Stimulated activated CD4-positive, alpha-beta T cell treated with anti-CD3 and anti-CD28 coated beads, TNF-alpha, amount 100 ng/mL, for 48 hours (primary cell): ENCODE measurements at places on chromosomes 4 and X.

DNA sequence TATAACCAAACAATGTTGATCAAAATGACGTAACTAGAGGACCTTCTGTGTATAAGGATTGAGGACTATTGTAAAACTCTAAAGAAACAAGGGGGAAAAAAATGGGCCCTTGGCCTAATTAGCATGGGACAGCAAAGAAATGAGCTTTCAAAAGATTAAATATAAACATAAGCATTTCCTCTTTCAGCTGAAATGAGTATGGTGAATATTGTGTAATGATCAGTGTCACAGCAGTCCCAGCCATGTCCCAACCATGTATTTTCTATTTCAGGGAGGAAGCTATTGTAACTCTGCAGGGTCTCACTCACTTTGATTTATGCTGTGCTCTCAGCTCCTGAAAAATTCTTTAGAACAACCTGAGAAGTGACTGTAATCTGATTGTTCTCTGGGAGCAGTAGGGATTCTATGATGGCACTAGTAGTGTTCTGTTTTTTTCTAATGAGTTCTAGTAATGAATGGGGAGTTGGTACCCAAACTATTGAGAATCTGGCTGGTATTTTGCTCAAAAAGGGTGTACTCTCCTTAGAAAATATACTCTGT is 25.8 kb downstream of the ANXA10 start:
- DNase-seq: no peak

DNA sequence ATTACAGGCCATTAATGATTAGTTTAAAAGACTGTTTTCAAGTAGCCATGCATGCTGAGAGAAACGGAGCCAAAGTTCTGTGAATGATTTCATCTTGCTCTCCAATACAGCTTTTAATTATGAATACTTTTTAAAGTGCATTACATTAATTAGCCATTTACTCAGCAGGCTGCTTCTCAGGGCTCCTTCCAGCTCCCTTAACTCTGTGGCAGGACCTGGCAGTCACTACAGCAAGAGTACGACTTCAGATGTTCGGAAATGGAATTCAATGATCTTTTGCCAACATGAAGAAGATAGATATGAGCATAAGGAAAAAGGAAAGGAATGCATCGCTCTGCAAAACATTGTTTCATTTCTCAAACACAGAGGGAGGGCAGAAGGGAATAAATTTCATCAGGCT is 987.2 kb downstream of the PDHA2 start:
- no peak for DNase-seq

GRCh38 chr4:89099034-89099433 is 12.3 kb upstream of the TIGD2 start:
- DNase-seq: no peak

GRCh38 chr4:121686255-121686654 is 10.5 kb downstream of the ANXA5 start:
- no peak for DNase-seq

DNA sequence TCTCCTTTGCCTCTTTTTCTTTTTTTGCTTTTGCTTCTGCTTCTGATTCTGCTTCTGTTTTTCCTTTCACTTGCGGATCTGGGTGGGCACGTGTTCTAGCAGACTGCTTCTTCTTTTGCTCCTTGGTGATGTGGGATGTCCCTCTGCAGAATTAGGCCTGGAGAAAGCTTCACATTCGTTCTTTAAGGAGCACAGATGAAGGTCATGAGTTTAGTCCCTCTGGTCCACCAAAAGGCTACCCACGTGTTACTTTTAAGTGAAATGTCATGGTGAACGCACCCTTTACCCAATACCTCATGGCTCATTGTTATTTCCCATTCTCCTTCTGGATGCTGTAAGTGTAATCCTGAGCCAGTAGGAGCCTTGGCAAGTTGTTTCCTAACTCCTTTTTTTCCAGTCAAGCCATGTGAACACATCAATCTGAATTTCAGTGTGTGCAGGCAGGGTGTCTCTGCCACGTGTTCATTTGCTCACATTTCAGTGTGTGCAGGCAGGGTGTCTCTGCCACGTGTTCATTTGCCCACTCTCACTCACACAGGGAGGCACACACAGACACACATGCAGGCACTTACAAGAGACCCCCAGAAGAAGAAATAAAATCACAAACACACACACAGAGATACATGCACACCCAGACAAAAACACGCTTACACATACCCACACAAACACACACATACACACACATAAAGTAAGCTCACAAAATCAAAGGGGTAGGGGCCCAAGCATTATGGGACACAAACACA is 36.9 kb downstream of the NBDY start:
- no peak for DNase-seq

DNA sequence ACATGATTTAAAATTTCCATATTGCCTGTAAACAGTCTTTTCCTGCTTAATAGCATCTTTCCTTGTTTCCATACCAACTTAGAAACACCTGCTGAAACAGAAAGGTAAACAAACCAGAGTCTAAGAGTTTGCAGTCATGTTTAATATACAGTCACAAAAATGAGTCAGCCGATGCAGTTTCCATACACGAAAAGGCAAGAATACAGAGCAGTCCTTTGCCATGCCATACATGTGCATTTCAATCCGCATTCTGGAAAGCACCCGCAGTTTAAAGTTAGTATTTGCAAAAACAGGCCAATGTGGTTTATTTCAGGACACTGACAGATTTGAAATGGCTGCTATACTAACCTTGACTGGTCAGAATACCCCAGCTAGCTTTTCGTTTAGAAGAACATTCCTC is 32.1 kb downstream of the ASB5 start:
- DNase-seq: no peak

DNA sequence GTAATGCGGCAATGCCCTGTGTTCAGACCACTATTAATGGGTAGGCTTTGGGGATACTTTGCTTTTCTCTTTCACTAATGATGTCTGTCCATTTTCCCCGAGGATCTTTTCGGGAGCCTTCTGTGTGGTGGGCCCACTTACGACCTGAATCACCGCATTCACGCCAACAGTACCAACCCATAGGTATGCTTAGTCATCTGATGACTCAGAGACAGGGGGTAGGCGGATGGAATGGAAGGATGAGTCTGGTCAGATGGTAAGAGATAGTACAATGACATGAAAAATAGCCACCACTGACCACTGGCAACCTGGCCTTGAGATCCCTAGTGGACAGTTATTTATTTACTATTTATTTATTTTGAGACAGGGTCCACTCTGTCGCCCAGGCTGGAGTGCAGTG is 76.0 kb upstream of the DHRSX start:
- no peak for DNase-seq

DNA sequence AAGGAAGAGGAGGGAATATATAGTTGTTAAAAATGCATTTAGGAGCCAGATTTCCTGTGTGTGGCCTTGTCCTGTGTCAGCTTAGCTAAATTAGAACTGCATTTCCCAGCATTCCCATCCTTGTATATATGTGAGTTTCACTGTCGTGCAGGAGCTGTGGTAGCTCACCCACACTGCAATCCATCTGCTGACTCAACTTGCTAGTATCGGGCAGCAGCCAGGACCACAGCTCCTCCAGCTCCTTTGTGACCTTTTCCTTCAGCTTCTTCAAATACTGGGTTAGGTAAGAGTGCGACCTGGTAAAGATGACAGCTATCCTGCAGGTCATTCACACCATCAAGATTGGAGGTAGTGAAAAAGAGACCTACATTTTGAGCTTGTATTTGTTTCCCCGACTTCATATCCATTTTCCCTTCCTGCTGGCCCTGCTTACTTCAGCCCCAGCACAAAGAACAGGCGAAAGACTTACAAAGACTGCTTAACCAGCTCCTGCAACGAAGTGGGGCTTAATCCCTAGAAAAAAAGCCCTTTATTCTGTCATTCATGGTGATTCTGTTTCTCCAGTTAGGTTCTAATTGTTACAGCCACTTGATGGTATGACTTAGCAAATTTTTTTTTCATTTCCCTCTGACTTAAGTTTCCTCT is 11.4 kb downstream of the ASIC5 start:
- no peak for DNase-seq

- DNase-seq: no peak
Observed at GRCh38 chr4:37540486-37540885, 145.7 kb downstream of the RELL1 start.

DNA sequence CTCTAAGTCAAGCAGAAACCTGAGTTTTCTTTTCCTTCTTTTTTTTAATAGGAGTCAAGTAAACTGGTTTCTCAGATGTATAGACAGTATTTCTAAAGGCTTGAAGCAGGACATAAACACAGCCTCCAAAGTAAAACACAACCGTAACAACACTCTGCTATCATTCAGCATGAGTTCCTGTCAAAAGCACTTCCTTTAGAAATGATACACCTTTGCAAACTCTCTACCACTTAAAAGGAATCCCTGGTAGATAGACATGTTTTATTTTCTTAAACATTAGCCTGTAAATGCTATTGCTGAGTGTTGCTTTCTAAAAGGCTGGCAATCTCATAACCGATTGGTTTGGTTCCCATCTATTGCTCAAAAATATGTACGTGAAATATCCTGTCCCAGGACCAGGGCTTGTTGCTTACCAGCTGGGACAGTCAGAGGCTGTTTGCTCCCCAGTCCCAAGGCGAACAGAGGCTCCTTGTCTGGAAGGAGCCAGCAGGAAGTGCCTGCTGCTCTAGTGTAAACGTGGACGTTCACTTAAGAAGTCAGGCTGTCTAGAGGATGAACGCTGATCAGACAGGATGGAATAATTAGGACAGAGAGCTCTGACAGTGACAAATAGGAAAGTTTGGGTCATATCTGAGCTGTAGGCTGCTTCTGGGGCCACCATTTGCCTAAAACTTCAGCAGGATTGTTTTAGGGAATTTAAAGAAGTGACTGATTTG is 173.9 kb upstream of the KLF3 start:
- DNase-seq: no peak

DNA sequence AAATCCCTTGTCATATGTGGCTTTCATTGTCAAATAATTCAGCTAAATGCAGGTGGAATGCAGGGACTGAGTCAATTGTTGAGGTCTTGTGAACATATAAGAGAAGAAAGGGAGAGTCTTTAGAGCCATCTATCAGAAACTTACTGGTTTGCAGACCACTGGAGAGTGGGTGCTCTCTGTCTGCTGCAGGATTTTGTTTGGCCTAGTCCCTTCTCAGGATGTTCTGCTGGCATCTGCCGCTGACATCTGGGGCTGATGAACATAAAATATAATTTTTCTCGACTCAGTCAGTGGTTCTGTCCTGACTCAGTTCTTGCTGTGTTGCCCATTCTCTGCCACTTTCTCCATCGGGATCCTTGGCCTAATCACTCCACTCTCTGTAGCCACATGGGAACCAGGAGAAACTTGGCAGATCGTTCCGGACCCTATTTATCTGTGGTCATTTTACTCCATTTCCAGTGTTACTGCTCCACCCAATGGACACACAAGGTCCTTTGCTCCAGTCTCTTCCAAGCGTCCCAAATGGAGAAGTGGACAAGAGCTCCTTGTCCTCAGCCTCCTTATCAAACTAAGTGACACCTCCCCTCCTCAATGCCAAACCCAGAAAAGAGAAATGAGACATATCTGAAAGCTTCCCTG is 436.2 kb downstream of the FAT4 start:
- no peak for DNase-seq

DNA sequence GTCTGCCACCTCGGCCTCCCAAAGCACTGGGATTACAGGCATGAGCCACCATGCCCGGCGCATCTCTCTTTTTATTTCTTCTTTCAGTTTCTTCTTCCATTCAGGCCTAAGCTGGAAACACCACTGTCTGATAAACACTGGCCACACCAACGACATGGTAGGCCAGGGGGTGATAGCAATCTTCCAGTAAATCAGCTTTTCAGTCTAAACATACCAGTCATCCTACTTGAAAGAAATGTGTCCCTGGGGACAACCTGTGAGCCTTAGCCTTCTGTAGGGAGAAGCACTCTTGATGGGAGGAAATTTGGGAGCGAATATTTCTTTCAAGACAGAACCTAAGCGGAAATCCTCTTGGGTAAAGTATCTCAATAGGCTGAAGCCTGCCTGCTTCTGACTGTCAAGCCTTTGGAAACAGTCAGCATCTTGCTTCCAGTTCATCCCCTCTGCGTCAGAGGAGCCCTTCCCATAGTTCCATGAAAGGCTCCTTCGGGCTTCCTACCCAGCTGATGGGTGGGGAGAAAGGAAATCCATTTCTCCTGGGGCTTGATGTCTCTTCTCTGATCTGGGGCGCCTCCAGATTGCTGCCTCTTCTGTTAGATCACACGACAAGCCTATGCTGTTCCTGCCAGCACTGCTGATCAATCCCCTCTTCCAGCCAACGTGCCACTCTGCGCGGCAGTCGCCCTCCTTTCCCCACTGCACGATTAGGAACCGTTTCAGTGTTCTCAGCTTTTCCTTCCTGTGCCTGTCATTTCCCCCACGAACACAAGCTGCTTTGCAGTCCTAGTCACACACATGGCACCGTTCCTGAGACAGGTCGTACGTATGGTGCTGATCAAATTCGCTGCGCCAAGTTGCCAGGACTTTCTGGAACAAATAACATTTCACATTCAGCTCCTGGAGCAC is 49.5 kb upstream of the CBR4 start:
- DNase-seq: no peak

GRCh38 chrX:1263600-1263999 is 5.0 kb upstream of the CSF2RA start:
- no peak for DNase-seq

DNA sequence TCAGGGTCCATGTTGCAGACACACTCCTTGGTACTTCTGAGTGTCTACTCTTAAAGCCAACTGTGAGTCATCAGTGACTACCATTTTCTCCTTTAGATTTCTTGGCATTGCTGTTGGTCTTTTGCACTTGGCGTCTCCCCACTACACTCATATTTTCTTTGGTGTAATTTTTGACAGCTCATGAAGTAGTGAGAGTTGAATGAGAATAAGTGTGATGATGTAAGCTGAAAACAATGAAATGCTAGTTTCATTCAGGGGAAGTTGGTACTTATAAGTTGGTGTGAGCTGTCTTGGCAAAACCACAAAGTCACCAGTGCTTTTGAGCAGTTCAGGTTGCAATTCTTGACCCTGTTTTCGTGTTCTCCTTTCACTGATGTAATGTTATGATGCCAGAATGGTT is 142.9 kb upstream of the ARX start:
- no peak for DNase-seq

DNA sequence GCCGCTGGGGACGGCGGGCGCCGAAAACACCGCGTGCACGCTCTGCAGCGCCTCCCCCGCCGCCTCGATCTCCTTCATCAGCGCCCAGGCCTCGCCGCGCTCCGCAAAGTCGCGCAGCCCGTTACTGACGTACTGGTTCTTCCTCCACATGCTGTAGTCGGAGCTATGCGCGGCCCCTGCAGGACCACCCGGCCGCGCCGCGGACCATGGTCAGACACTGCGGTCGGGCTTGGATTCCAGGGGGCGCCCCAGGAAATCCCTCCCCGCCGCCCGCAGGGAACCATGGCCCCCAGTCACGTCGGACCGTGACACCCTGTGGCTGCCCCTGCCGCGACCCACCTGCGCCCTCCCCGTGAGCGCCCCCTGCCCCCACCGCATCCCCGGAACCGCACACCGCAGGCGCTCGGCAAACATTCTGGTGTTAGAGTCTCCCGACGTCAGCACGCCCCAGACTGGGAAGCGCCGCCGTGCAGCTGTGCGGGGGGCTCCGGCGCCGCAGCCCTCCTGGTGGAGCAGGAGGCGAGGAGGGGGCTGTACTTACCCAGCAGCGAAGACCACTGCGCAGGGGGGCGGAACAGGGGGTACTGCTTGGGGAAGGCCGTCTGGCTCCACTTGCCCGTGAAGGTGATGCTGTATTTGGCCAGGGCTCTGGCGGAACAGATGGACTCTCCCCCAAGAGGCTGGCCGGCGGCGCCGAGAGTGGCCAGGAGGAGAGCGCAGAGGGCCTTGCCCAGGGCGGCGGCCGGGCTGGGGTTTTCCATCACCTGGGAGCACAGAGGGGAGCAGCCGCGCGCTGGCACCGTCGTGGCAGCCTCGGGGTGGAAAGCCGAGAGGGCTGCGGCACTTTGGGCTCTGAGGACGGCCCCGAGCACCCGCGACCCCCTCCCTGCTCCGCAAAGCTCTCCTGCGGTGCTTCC is 814 bp downstream of the SPON2 start:
- no peak for DNase-seq
